ENCODE measurements at places on chromosomes 16 and 17. TPM values are rescaled to one million over a fixed set of nuclear protein-coding genes. Genes with fewer than 3 reads are reported as not detected.

Gene LPO
- under 0.01 TPM for total RNA-seq

Gene SMTNL2
- not detected for total RNA-seq

Gene GPS1
- total RNA-seq, result 138 TPM

DNA sequence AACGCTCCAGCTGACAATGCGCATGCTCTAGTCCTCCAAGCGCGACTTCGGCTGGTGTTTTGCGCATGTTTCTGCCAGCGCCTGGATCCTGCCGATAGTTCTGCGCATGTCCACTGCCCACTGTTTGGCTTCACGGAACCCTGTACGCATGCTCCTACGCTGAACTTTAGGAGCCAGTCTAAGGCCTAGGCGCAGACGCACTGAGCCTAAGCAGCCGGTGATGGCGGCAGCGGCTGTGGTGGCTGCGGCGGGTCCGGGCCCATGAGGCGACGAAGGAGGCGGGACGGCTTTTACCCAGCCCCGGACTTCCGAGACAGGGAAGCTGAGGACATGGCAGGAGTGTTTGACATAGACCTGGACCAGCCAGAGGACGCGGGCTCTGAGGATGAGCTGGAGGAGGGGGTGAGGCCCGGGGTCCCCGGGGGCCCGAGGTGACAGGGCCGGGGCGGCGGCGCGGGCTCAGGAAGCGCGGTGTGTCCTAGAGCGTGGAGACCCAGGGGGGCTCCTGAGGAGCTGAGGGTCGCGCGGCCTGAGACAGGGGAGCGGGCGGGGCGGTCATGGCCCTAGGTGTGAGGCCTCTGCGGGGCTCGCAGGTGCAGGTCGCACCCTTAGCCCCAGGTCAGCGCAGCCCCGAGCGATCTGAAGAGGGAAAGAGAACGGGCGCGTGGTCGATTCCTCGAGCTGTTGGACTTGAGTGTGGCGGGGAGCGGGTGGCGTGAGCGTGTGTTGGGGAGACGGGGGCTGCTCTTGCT lies at the start of the genes RPS6KB1 and TUBD1:
Gene RPS6KB1 (plus strand): TSS at position 198 of the 752 bp plus-strand sequence. CDS start 64 bp downstream, at position 262.
Gene TUBD1 (minus strand): TSS at position 20 of the 752 bp plus-strand sequence. CDS start 1,941 bp downstream, outside the sequence.
- DNase-seq, result peak; percentile 97

Gene CARHSP1
- total RNA-seq, result 63.6 TPM

DNA sequence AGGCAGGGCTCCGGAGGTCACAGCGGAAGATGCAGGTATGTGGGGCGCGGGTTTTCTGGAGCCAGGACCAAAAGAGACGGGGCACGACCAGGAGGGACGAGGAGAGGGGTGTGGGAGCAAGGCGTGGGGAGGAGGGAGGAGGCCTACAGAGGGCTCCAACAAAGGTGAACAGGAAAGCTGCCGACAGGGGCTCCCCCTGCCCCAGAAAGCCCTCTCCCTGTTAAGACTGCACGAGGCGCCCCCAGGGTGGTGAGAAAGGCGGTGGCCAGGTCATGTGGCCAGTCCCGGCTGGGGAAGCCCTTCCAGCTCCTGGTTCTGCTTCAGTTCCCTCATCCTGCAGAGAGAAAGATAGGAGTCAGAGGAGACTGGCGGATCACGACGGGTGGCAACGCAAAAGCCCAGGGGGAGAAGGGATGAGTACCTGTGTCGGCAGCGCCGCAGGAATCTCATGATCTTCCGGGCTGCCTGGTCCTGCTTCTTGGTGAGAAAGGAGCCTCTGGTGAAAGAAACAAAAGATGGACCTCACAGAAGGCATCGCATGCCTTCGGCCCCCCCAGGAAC lies 949 bp upstream of the SPAG7 start:
- no peak for DNase-seq

DNA sequence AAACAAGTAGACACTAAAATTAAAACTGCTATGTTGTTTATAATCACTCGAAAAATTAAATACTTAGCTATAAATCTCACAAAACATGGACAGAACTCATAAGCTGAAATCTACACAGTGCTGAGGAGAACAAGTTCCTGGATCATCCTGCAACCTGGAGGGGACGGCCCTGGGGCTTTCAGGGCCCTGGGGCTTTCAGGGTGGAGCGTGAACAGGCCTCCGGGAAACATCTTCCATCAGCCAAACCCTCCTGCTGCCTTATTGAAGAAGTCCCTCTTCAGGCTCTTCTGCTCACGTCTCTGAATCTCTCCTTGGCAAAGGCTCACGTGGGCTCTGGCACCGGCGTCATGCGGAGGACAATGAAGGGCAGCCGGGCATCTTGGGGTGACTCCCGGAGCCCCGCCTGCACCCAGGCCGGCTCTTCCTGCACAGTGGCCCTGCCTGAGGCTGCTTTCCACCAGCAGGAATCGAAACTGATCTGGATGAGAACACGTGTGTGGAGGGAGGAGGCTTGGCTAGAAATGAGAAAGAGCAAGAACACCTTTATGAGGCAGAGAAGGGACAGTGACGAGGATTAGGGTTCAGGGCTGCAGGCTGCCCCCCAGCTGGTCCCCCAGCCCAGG lies 127.3 kb downstream of the CDRT15L2 start:
- DNase-seq, result no peak

Gene SLFN13
- total RNA-seq, result 11.6 TPM

GRCh38 chr17:43907425-43907981 lies at the start of gene MPP2:
MPP2 (minus strand) TSS chr17:43907536; CDS start chr17:43904460, 3,076 bp downstream.
- peak; percentile 73 for DNase-seq

GRCh38 chr16:81484908-81485624 lies 40.5 kb downstream of the CMIP start:
- no peak for DNase-seq

Gene NPW
- total RNA-seq, result 3.8 TPM

DNA sequence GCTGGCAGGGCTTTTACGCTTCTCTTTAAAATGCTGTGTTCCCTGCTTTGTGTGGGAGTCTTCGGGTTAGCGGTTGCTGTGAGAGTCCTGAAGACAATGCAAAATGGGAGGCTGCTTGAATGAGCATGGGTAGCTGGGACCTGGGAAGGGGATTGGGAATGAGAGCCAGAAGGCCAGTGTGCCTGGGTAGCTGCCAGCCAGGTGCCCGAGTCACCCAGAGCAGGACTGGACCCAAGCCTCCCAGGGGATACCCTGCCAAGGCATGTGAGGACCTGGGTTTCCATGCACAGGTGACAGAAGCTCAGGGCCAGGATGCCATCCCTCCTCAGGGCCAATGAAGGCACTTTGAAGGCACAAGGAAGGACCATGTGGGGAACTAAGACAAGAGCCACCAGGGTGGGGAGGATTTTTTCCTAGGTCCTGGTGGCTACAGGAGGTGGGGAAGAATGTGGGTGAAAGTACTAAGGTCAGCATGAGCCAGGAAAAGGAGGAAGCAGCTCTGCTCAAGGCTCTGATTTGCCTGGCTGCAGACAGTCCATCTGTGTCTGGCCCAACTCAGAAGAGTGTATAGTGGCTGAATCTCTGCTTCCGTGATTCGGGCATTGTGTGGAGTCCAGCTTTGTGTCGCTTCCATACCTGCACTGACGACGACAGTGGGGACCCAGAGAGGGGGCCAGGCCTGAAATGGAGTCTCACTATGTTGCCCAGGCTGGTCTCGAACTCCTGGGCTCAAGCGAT lies 20.5 kb downstream of the TMEM94 start:
- no peak for DNase-seq

- DNase-seq, result no peak
Measured at GRCh38 chr17:42436391-42436790, 13.3 kb upstream of the CAVIN1 start.

Gene EFCAB13
- 2.2 TPM for total RNA-seq

Gene BCAS3
- total RNA-seq, result 50.6 TPM

Gene AATK
- total RNA-seq, result 7.0 TPM

- no peak for DNase-seq
Measured at GRCh38 chr16:54125751-54126655, 160.6 kb downstream of the IRX3 start.
